ENCODE measurements at places on chromosomes 4 and X.

DNA sequence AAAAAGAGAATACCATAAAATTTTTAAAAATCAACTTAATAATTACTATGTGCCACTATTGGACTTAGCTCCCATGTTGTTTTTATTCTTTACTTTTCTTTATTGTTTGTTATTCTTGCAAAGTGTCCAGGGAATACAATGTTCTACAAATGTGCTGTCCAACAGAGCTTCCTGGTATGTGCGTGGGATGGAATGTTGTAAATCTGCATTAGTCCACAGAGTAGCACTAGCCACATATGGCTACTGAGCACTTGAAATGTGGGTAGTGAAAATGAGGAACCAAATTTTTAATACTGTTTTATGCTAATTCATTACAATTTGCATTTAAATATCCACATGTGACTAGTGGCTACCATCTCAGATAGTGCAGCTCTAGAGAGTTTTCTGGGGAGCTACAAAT lies 14.3 kb upstream of the CORIN start:
- peak; percentile 30 for DNase-seq

GRCh38 chrX:36787752-36788151 lies 220.4 kb upstream of the FAM47C start:
- DNase-seq: no peak

DNA sequence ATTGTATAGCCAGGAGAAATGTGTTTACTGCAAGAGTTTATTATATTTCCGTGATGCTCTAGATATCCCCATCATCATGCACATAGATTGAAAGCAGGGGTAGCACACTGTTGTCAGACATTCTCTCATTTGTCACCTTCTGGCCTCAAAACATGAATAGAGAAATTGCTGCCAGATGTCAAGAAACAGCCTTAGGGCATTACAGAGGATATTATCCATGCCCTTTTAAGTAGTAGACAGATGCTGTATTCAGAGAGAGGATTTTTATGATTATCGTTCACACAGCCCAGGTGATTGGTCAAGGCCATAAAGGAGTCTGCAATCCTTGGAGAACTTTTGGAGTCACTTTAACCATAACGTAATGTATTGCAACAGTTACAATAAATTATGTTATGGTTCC lies 1961.5 kb upstream of the TENM3 start:
- DNase-seq: no peak

- DNase-seq: no peak
Observed at GRCh38 chr4:25106363-25107151, 53.7 kb downstream of the SEPSECS start.

DNA sequence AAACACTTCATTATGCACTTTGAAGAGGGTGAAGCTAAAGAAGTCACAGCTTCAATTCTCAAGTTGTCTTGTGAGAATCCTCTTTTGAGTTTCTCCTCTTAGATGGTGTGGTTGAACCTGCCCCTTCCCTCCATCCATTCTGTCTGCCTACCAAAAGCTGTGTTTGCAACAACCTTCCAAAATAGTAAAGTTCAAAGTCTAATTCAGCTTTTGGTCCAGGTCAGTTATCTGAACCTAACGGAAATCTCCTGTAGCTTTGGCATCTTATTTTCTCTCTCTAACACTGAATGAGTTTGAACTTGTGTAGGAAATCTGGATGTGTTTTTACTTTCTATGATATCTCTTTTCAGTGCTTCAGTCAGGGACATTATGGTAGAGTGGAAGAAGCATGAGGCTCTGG lies 201.7 kb upstream of the AR start:
- DNase-seq: no peak

DNA sequence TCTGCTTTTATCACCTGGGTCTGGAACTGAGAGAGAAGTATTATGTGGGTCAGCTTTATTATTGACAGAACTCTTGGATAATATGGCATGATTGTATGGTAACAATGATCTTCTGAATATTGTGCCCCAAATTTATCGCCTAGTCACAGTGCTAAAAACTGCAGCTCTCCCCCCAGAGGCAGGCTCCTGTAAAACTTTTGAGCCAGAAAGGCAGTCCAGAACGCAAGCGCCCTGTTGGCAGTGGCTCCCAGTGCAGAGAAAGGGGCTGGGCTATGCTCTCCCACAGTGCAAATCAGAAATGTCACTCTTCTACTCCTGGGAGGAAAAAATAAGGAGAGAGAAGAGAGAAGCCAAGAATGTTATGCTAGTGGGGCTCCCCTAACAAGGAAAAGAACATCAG lies 50.5 kb downstream of the HELT start:
- no peak for DNase-seq

DNA sequence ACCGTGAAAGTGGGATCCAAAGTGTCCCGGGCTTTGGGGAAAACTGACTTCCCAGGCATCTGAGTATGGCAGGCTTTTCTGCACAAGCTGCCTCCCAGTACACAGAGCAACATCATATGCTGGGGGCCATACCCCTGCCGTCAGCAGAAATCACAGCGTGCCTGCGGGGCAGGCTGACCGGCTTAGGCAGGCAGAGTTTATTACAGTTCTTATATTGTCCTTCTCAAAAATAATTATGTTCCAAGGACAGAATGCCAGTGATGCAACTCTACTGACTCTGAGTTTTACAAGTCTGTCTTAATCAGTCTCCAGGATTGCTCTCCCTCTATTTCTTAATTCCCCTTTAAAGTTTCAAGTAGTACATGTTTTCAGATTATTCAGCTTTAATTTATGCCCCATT lies 37.0 kb downstream of the IL21 start:
- no peak for DNase-seq

DNA sequence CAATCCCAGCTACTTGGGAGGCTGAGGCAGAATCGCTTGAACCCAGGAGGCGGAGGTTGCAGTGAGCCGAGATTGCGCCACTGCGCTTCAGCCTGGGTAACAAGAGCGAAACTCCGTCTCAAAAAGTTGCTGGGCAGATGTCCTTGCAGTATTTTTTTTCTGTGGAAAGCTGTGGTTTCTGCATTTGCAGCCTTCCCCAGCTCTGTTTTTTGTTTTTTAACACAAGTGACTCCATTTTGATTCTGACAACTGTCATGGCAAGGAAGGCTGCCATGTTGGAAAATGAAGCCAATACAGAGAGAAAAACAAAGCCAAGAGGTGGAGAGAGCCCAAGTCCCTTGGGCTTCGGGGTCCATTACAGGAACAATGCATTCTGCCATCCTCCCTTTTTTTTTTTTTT lies 11.7 kb upstream of the SLC10A3 start:
- DNase-seq: no peak

GRCh38 chrX:46712764-46713163 lies 46.2 kb downstream of the SLC9A7 start:
- DNase-seq: no peak

GRCh38 chr4:145279122-145279960 lies 99.0 kb upstream of the OTUD4 start:
- DNase-seq: peak; percentile 91

GRCh38 chrX:95953564-95953963 lies 731.1 kb upstream of the DIAPH2 start:
- DNase-seq: no peak

- no peak for DNase-seq
Observed at GRCh38 chr4:89531932-89532640, 224.5 kb upstream of the GPRIN3 start.

GRCh38 chr4:35102066-35102465 lies 1142.2 kb downstream of the ARAP2 start:
- DNase-seq: no peak

GRCh38 chr4:82578935-82579334 lies 17.1 kb upstream of the TMEM150C start:
- no peak for DNase-seq

GRCh38 chr4:7330031-7330596 lies 104.6 kb downstream of the PSAPL1 start:
- DNase-seq: no peak

GRCh38 chr4:8848507-8849265 lies 23.0 kb downstream of the HMX1 start:
- no peak for DNase-seq

- peak; percentile 30 for DNase-seq
Observed at GRCh38 chr4:128357286-128357685, 69.7 kb upstream of the PGRMC2 start.

GRCh38 chr4:150395872-150396271 lies 186.1 kb upstream of the MAB21L2 start:
- DNase-seq: no peak

DNA sequence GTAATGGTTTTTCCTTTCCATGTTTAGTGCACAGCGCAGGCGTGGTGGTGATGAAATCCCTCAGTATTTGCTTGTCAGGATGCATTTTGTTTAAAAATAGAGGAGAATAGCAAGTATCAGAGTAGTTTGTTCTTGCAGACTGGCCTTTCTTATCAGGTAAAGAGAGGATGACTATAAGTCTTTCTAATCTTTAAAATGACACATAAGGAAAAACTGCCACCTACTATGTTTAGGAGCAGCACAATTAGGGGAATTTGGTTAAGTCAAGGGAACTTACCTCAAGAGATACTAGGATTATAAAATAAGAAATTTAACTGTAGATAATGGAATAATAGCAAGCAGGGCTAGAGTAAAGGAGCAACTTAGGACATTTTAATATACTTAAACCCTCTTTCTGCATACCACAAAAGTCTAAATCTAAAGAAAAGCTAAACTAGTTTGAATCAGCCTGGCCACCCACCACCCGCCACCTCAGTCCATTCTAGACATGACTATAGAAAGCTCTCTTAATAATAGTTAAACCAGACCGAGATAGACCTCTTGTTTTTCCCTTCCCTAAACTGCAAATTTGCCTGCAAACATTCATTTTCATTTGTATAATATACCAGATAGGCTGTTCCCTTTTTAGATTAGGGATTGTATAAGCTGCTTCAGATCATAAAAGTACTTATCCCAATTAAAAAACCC lies 62.0 kb downstream of the APOOL start:
- DNase-seq: no peak

GRCh38 chrX:153925739-153926551 lies at the start of gene ARHGAP4:
Gene ARHGAP4 (minus strand): TSS chrX:153926264. CDS start chrX:153926202, 62 bp downstream.
- DNase-seq: no peak

DNA sequence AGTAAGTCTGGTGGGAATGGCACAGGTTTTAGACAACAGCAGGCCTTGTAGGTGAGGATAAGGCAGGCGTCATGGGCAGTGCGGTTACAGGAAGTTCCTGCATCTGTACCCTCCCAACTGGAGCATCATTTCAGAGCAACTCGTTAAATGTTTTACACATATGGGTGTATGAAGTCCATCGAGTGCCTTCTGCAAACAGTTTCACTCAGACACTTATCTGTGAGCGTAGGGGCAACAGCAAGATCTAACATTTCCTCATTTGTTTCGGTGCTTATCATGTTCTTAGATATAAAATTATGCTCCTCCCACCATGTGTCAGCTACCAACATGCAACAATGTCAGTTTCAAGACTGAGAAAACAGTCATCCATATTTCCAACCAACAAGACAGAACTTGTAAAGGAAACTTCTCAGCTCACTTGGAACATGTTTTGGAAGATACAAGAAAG lies 69.9 kb downstream of the ELOVL6 start:
- no peak for DNase-seq

GRCh38 chr4:184900184-184900583 lies 74.4 kb upstream of the ACSL1 start:
- no peak for DNase-seq

GRCh38 chr4:99811117-99811516 lies 5.5 kb upstream of the DAPP1 start:
- DNase-seq: no peak

- no peak for DNase-seq
Observed at GRCh38 chr4:164701665-164702064, 52.3 kb upstream of the SMIM31 start.

- DNase-seq: no peak
Observed at GRCh38 chr4:27081675-27082586, 221.3 kb downstream of the STIM2 start.

GRCh38 chr4:3687538-3687937 lies 78.6 kb upstream of the ADRA2C start:
- no peak for DNase-seq

DNA sequence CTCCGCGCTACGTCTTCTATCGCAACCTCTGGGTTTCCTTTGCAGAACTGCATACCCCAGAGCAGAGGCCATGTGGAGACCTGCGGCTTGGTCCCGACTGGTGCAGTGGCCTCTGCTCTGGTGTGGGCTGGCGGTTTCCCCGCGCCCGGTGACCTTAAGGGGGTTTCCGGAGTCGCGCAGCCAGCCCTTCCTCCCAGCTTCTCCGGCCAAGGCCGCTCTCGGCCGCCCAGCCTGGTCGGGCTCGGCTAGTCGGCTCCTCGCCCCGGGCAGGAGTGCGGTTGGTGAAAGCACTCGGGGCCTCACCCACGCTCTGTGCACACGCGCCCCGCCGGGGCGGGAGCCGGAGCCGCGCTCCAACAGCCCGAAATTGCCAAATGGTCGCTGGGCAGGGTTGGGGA lies 84.9 kb downstream of the BCOR start:
- DNase-seq: peak; percentile 61

DNA sequence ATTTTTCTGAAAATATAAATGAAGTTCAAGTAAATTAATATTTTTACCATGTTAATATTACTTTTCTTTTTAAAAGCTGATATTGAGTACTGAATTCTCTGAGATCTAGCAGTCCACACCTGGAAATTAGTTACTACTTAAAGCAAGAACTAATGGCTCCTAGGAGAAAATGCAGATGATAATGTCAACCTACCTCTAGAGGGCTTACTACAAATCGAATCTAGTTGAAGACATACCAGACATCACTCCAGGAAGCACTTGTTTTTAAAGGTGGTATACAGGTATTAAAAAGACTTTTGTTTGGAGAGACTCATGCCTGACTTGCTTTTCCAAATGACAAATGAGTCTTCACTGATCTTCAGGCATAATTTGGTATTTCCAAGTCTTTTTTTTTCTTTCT lies 516.4 kb upstream of the BOD1L1 start:
- no peak for DNase-seq

GRCh38 chrX:134294548-134294947 lies 57.6 kb downstream of the CCDC160 start:
- DNase-seq: peak; percentile 2

GRCh38 chr4:173461170-173461569 lies 62.3 kb upstream of the SCRG1 start:
- DNase-seq: peak; percentile 84
